ENCODE measurements at places on chromosomes 1 and 21.

- no peaks in the 10 kb centered on the region for H3K27me3 ChIP-seq
- H3K36me3 ChIP-seq = peaks cover 29% of the 10 kb centered on the region
- peak overlapping the region; percentile 49 for H3K27ac ChIP-seq
- no peak for DNase-seq
Measured at GRCh38 chr21:44767834-44768831, 33.5 kb downstream of the UBE2G2 start.

GRCh38 chr1:159663552-159663951 lies 50.8 kb downstream of the CRP start:
- H3K27me3 ChIP-seq = peaks cover 7% of the 10 kb centered on the region
- no peaks in the 10 kb centered on the region for H3K4me1 ChIP-seq
- H3K36me3 ChIP-seq = no peaks in the 10 kb centered on the region

DNA sequence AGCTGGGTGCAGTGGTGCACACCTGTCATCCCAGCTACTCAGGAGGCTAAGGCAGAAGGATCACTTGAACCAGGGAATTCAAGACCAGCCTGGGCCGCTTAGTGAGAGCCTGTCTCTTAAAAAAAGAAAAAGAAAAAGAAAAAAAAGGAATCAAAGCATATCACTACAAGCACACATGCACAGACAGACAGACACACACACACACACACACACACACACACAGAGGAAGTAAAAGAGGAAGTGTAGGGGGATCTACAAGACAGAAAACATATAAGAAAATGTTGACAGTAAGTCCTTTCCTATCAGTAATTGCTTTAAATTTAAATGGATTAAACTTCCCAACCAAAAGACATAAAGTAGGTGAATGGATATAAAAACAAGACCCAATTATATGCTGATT lies 180.3 kb downstream of the FAF1 start:
- peaks cover 9% of the 10 kb centered on the region for H3K4me1 ChIP-seq
- no peak overlapping the region for H3K4me3 ChIP-seq
- H3K27ac ChIP-seq = no peak overlapping the region
- peaks cover 25% of the 10 kb centered on the region for H3K36me3 ChIP-seq
- H3K27me3 ChIP-seq = no peaks in the 10 kb centered on the region

GRCh38 chr1:74162333-74162732 lies 35.6 kb downstream of the LRRIQ3 start:
- no peak overlapping the region for H3K4me3 ChIP-seq
- H3K27ac ChIP-seq = no peak overlapping the region
- no peak for DNase-seq

GRCh38 chr1:117007719-117008013 lies 6.1 kb downstream of the CD101 start:
- peak overlapping the region; percentile 86 for H3K27ac ChIP-seq
- peaks cover 80% of the 10 kb centered on the region for H3K4me1 ChIP-seq
- DNase-seq = no peak
- no peaks in the 10 kb centered on the region for H3K27me3 ChIP-seq
- H3K36me3 ChIP-seq = peaks cover 41% of the 10 kb centered on the region

DNA sequence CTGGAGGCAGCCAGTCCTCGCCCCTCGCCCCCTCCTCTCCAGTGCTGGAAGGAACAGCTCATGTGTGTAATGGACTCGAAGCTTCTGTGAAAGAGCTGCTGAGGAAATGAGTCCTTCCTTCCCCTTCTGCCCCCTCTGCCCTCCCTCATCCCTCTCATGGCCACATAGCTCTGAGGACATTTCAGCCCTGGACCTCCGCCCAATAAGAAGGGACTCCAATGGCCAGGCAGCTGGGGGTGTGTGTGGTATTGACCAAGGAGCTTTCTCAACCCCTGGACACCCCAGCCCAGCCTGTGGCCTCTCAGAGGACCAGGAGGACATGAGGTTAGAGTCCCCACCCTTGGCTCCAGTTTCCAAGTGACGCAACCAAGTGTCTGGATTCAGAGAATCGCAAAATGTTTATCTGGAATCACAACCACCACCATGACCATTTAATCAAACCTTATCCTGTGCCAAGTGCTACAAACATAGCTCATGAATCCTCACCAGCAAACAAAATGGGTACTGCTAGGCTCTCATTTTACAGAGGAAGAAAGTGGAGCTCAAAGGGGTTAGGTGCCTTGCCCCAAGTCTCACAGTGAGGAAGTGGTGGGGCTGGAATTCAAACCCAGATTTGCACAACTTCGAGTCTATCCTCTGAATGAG lies 47.8 kb upstream of the ECE1 start:
- peaks cover 32% of the 10 kb centered on the region for H3K36me3 ChIP-seq
- peaks cover 95% of the 10 kb centered on the region for H3K4me1 ChIP-seq
- no peaks in the 10 kb centered on the region for H3K27me3 ChIP-seq
- H3K4me3 ChIP-seq = no peak overlapping the region

DNA sequence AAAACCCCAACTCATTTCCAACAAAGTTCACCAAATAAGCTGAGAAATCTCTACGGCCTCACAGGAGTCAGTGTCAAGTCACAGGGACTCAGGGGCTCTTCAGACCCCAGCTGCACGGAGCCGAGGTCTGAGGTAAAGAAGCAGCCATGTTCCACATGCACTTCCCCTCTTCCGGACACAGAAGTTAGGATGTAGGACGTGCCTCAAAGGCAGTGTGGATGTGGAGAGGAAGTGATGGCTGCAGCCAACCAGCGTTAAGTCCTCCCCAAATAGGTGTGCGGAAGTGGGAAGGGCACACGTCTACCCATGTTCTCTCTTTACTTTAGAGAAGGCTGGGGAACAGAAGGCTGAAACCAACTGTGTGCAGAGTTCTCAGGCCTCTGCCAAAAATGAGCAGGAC lies 14.6 kb upstream of the NCF2 start:
- no peak for DNase-seq
- H3K4me1 ChIP-seq = peaks cover 19% of the 10 kb centered on the region
- H3K4me3 ChIP-seq = no peak overlapping the region
- H3K27ac ChIP-seq = no peak overlapping the region

Data from activated CD8-positive, alpha-beta T cell treated with anti-CD3 and anti-CD28 coated beads, Interleukin-2, amount 10 ng/mL, durations not matched to agents 7 days and 5 days (primary cell).